ENCODE measurements at places on chromosomes 2 and 18.

- no peak for DNase-seq
Observed at GRCh38 chr2:240816584-240817495, 3.2 kb downstream of the KIF1A start.

- DNase-seq = no peak
Observed at GRCh38 chr18:10301831-10302483, 152.5 kb upstream of the APCDD1 start.

- DNase-seq = no peak
Observed at GRCh38 chr2:240569523-240569997, 1.3 kb downstream of the RNPEPL1 start.

DNA sequence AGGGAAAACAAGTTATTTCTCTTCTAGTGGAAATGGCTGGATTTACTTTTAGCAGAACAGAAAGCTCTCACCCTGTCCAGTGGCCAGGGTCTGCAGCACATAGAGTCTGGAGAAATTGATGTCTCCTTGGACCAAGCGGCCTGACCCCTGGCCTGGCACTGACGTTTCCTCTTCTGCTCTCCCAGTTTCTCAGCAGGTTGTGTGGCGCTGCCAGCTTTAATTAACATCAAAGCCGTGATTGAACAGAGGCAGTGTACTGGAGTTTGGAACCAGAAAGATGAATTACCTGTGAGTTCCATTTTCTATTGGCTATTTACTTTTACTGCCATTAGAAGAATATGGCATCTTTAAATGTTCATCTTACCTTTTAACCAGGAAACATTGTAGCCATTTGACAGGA, 20.9 kb downstream of the CD8A start:
- no peak for DNase-seq

DNA sequence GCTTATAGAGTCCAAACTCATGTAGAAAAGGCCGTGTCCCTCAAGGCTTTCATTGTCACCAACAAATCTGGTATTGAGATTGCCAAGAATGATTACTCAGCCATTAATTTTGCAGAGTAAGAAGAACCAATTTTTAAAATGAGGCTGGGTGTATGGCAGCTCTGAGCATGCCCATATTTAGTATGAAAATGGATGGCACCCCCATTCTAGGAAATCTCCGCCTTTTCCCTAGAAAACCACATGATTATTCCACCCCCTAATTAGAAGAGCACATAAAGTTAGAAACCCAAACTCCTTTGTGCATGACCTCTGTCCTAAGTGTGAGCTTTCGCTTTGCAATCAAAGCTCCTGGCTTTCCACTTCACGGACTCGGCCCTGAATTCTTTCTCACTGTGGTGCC, 14.1 kb upstream of the TXNL4A start:
- DNase-seq = no peak

DNA sequence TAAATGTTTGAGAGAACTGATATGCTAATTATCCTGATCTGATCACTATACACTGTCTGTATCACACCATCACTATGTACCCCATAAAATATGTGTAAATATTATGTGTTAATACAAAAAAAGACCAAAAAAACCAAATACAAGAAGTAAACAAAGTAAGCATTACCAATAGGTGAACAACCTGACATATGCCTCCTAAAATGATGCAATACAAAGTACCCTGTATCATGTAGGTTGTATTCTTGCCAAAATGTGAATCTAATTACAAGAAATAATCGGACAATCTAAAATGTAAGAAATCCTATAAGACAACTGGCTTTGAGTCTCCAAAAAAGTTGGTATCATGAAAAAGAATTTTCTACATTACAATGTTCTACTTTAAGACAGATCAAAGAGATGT, 7.8 kb downstream of the POLR1A start:
- DNase-seq = no peak

DNA sequence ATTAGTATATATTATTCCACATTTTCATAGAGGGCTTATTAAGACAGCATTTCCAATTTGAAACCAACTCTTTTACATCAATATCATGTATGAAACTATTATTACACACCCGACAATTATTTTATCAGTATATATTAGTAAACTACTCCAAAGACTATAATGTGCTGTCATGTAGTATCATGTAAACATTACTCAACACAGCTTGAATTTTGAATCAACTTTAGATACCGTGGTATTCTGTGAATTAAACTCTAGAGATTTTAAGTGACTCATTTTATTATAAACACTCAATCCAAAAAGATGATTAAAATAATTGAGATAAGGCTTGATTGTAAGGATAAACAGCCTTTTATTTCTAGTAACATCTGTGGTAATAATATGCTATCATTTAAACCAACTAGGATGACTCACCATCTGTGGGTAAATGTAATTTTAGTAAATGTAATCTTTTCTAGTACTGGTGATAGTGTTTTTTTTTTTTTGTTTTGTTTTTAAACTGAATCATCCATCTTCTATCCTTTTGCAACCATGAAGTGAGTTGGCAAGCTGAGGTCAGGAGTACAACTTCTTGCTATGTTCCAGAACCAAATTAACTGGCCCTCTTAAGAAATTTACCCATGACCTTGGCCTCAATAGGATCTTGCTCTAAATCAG, 144.3 kb upstream of the SMAD7 start:
- DNase-seq = no peak

GRCh38 chr2:174614261-174614660, 16.7 kb upstream of the WIPF1 start:
- no peak for DNase-seq

- no peak for DNase-seq
Observed at GRCh38 chr2:79723830-79724229, 211.0 kb downstream of the CTNNA2 start.

GRCh38 chr2:121887513-121888188, 132.2 kb downstream of the TSN start:
- no peak for DNase-seq

Measured in activated CD8-positive, alpha-beta memory T cell treated with anti-CD3 and anti-CD28 coated beads for 1 hour (primary cell).